CD8-positive, alpha-beta T cell (primary cell): ENCODE measurements at places on chromosomes 2 and 18.

DNA sequence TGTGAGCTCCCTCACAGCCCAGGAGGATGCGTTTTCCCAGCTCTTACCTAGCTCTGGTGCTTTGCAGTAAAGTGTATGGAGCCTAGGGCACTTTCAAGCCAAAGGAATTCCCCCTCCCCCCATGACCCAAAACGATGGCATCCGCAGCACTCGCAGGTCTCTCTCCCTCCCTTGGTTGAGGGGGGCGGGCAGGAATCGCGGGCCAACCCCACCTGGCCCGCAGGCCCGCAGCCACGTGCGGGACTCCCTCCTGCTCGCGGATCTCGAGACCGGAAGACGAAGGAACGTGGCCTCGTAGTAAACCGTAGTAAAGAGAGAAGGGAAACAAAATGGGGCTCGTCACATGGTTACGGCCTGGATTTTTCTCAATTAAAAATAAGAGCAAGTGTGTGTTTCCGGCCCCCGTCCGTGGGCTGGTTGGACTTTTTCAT is 8.5 kb downstream of the IRS1 start:
- DNase-seq, result no peak

GRCh38 chr2:217919781-217920351 is 82.9 kb downstream of the TNS1 start:
- DNase-seq, result no peak

GRCh38 chr2:138105358-138105757 is 141.1 kb downstream of the HNMT start:
- no peak for DNase-seq

GRCh38 chr2:217941886-217942728 is 60.7 kb downstream of the TNS1 start:
- DNase-seq, result no peak

- no peak for DNase-seq
Measured at GRCh38 chr2:37402636-37403035, 58.2 kb downstream of the QPCT start.

DNA sequence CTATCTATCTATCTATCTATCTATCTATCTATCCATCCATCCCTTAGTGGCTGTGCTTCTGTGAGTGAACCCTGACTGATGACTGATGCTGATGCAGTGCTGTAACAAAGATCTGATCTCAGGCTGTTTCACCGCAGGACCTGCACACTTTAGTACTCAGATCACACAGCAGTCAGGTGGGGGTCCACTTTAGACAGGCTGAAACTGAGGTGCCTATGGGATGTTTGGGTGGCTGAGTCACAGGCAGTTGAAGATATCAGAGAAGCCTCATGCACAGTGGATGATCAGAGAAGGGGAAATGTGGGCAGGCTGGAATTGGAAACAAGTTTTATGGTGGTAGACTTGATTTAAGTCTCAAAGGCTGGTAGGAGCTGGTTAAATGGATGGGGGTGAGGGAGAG is 156.4 kb downstream of the INSIG2 start:
- no peak for DNase-seq
